ENCODE measurements at places on chromosomes 5 and 9.

DNA sequence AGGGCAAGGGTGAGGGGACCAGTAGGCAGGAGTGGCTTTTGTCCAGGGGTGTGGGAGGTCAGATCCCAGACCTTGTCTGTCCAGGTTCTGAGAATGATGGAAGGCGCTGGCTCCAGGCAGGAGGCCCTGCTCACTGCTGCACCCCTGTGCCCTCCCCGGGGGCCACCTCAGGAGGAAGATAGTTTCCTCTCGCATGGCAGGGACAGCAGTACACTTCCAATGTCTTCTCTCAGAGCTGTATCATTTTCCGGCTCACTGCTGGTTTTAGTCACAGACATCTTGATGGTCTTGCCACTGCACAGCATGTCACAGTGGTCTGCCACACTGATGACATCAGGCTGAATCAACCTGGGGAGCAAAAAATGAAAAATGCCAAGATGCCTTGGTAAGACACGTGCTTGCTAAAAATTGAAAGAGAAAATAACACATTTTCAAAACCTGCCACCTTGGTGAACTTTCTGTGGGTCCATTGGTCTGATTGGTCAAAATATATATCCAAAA lies 3.3 kb upstream of the SLC6A3 start:
- no peak for DNase-seq

- DNase-seq: peak; percentile 85
Measured at GRCh38 chr5:96146675-96147074, 185.0 kb upstream of the ELL2 start.

GRCh38 chr9:76810377-76810957 lies 46.2 kb downstream of the PCA3 start:
- peak; percentile 38 for DNase-seq

GRCh38 chr9:117258184-117258866 lies 156.5 kb downstream of the ASTN2 start:
- no peak for DNase-seq

GRCh38 chr9:83520292-83520691 lies 17.9 kb downstream of the FRMD3 start:
- DNase-seq: no peak

DNA sequence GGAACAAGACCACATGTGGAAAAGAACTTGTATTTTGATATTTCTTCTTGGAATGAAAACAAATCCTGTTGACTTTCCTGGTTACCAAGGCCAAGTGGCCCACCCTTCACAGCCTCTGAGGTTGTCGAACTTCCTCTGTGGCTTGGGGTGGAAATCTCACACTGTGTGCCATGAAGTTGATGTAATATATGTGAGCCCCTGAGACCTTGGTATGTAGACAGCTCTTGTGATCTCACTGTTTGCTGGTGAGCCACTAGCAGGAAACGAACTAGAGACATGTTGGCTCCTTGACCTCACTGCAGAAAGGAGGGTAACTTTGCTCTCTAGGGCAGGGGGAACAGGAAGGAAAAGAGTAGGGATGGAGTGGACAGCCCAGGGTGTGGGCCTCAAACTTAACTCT lies 159.4 kb downstream of the ARHGAP26 start:
- no peak for DNase-seq

DNA sequence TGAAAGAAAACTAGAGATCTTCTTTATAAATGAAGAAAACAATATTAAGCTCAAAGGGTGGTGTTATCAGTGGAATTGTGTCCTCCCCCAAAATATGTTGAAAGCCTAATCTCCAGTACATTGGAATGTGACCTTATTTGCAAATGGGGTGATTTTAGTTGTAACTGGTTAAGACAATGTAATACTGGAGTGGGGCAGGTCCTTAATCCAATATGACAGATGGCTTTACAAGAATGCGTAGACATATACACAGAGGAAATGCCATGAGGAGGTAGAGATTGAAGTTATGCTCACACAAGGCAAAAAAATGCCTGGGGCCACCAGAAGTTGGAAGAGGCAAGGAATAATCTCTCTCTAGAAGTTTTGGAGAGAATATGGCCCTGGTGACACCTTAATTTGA lies 13.7 kb upstream of the TRIM32 start:
- no peak for DNase-seq

Data from AML-193 (cell line).